Cardiac fibroblast (primary cell): ENCODE measurements at places on chromosomes 4 and X.

DNA sequence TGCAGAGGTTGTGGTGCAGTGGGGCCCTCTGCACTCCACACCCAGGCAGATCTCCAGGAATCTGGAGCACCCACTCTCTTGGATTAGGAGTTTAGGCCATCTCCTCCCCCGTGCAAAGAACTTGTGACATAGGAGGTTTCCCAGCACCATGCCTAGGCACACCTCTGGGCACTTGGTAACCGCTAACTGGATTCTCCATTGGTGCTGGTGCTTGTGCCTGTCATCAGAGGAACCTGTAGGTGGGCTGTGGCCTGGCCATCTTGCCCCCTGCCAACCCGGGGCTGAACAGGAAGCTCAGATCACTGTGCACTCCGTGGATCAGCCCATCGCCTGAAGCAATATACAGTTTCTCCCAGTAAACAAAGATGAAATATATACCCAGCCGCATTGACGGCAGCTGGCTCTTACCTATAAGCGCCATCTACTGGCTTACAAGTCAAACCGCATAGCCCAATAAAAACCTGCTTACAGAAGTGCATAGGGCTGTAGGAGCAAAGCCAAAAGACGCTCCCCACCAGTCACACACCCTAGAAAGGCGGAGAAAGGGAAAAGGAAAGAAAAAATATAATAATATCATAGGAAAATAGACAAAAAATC is 19.1 kb upstream of the TEX13B start:
- peak; percentile 67 for DNase-seq

GRCh38 chr4:174156239-174156826 is 127.1 kb downstream of the FBXO8 start:
- peak; percentile 79 for DNase-seq

DNA sequence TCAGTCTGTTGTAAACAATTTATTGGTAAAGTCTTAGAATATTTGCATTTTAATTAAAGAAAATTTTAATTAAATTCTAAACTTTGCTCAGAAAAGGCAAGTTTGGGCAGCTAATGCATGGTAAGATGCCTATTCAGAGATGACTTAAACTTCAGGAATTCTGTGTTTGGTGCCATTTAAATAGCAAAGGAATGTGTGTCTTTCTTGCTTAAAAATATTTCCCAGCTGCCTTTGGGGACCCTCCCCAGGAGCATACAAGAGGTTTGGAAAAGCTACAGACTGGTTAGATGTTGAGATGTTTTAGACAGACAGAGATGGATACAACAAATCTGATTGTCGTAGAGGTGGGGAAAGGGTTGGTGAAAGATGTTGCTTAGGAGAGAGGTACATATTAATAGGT is 36.5 kb downstream of the AFF2 start:
- DNase-seq = peak; percentile 3

DNA sequence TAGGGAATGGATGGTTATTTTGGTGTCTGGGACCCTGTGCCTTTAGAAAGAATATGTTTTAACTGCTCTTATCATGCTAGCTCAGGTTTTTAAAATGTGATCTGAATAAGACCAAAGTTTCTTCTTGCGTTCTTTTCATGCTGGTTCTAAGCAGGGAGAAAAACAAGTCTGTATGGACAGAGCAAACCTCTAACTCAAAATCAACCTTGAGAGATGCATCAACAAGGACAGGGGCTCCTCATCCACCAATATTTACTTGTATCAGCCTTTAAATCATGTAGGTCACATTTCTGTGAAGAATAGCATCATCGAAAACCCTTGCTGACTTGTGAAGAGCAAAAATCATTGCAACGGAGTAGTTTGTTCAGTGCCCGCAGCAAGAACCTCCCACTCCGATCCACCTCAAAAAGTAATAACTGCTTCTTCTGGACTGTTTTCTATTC is 1.2 kb downstream of the ATP10D start:
- DNase-seq = peak; percentile 45

GRCh38 chr4:145879598-145879997 is 59.0 kb downstream of the ZNF827 start:
- peak; percentile 79 for DNase-seq

GRCh38 chr4:7770224-7771050 is 169.2 kb downstream of the AFAP1 start:
- peak; percentile 40 for DNase-seq

GRCh38 chr4:55635741-55636655 is at the start of gene NMU:
TSS of gene NMU (minus strand) at chr4:55636298. CDS start at chr4:55636192, 106 bp downstream.
- DNase-seq = peak; percentile 5

DNA sequence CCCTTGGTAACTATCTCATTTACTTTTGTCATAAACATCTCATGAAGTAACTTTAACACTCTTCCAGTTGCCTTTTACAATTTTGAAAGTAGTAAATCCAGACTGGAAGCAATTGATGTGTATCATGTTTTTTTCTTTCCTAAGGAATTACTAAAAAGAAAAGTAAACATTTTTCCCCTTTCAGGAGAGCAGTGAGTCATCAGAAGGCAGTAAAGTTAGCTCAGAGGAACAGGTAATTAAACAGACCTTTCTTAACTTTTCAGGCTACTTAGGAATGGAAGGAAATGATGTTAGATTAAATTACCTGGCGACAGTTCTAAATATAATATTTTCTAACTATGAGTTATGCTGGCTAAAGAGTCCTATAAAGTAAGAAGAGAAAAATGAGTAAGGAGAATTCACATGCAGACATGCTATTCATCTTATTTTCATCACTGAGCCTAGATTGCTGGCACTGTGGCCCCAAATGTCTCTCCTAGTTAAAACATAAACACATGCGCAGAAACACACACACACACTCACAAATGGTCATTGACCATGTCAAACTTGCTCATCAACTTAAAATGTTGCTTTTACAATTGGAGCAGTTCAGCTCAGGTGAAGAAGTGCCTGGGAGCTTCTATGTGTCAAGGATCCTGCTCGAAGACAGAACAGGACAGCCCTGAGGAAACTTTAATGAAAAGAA is 9.3 kb downstream of the DMP1 start:
- no peak for DNase-seq

DNA sequence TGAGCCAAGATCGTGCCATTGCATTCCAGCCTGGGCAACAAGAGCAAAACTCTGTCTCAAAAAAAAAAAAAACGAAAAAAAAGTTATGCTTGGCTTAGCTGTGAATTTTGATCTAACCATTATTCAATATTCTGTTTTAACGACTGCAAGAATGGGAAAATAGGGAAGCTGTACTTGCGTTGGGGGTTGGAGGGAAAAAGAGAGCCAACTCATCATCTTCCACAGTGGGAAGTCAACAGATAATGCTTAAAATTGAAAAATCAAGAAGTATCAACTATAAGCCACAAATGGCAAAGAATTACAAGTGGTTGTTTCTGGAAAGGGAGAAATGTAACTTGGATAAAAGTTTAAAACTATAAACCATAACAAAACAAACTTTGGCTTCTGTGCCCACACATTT is 2.9 kb downstream of the TEC start:
- no peak for DNase-seq

GRCh38 chr4:53322696-53323095 is 43.2 kb downstream of the SCFD2 start:
- DNase-seq = no peak

- DNase-seq = no peak
Observed at GRCh38 chr4:4480205-4480604, 61.6 kb downstream of the STX18 start.

DNA sequence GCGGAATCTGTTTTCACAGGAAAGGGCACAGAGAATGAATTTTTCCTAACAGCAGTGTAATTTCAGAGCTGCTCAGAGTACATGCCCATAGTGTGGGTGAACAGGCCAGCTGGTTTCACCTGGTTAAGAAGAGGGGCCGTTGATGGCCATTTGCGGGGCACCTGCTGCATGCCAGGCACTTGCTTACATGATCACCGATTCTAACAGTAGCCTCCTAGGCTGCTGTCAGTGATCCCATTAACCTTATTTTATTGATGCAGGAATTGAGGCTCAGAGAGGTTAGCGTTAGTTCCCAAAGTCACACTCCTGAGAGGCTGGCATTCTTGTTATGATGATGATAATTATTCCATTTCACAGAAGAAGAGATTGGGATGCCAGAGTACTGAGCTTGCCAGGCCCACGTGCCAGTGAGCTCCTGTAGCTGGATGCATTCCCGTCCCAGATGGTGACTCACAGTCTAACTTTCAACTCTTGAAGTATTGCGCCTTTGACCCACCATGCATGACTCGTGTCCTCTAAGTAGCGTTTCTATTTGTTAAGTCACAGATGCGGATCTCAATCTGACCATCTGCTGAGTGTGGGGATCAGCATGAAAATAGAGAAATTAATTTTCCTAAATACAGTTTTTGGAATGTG is 76.5 kb downstream of the PSAPL1 start:
- DNase-seq = peak; percentile 67

DNA sequence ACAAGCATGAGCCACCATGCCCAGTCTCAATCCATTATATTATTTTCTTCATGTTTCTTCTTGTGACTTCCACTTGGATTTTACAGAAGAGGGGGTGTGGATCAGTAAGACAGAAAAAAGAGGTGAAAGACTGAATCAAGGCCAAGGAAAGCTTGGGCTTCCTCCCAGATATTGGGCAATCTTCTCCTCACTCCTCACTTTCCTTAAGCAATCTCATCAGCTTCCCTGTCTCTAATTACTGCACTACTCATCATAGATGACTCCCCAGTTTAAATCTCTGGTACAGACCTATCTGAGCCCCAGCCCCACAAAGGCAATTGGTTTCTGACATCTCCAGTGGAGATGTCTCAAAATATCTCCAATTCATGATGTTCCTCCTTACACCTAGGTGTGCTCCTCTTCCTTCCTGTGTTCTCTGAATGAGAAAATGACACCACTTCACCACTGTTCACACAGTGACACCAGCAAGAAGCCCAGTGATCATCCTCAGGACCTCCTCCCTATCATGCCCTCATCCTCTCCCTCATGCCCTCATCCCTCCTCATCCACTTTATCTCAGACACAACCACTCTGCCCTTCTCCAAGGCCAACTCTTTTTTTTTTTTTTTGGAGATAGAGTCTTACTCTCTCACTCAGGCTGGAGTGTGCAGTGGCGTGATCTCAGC is 44.8 kb upstream of the HERC6 start:
- DNase-seq = peak; percentile 51

GRCh38 chrX:24294619-24295018 is 19.2 kb downstream of the SUPT20HL2 start:
- peak; percentile 48 for DNase-seq

GRCh38 chrX:13652287-13652793 is 601 bp upstream of the TCEANC start:
- DNase-seq = peak; percentile 93

DNA sequence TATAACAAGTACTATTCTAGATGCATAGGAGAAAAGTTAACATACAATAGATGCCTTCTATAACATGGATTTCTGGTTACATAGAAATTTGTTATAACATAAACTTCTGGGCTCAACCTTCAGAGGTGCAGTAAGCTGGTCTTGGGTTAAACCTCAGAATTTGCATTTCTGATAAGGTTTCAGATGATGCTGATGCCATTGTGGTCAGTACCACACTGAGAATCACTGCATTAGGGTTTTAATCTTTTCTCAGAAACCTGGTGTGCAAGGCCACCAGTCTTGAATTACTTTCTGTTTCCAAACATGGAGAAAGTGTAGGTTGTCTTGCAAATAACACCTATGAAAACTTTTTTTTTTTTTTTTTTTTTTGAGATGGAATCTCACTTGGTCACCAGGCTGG is 146.2 kb downstream of the SPOCK3 start:
- DNase-seq = no peak

- DNase-seq = peak; percentile 31
Observed at GRCh38 chr4:56409511-56410090, 22.3 kb upstream of the AASDH start.

GRCh38 chr4:186304866-186305505 is 39.0 kb downstream of the F11 start:
- peak; percentile 5 for DNase-seq

DNA sequence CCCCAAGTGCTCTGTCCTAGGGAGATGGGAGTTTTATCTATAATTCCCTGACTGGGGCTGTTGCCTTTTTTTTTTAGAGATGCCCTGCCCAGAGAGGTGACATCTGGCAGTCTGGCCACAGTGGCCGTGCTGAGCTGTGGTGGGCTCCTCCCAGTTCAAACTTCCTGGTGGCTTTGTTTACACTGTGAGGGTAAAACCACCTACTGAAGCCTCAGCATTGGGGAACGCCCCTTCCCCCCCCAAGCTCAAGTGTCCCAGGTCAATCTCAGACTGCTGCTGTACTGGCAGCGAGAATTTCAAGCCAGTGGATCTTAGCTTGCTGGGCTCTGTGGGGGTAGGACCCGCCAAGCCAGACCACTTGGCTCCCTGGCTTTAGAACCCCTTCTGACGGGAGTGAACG is 38.3 kb upstream of the CBLL2 start:
- no peak for DNase-seq

GRCh38 chr4:54568184-54568583 is 89.6 kb upstream of the KIT start:
- DNase-seq = peak; percentile 73

GRCh38 chrX:40573763-40574162 is 7.0 kb upstream of the ATP6AP2 start:
- peak; percentile 37 for DNase-seq

GRCh38 chrX:40444798-40445496 is 135.8 kb upstream of the ATP6AP2 start:
- no peak for DNase-seq

DNA sequence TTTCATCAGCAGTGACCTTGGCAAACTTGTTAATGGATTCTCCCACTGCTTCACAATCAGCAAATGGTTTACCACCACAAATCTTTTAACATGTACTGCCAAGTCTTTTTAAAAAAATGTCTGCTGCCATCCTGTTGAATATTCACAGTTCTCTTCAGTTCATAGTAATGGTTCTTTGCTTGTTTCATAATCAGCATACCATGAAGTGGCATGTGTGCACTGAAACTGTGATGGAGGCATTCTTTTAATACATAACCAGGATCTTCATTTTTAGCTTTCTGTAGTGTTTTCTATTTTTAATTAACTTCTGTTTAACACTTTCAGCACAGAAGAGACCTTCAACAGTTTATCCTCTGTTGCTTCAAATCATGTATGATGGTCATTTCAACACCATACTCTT is 230.1 kb upstream of the ARSJ start:
- no peak for DNase-seq

- DNase-seq = no peak
Observed at GRCh38 chr4:61401771-61402170, 201.6 kb downstream of the ADGRL3 start.
